Esophagus muscularis mucosa (tissue), 4 donors: ENCODE measurements at places on chromosomes 3 and 15. TPM values are rescaled to one million over a fixed set of nuclear protein-coding genes. Genes with fewer than 3 reads are reported as not detected.

DNA sequence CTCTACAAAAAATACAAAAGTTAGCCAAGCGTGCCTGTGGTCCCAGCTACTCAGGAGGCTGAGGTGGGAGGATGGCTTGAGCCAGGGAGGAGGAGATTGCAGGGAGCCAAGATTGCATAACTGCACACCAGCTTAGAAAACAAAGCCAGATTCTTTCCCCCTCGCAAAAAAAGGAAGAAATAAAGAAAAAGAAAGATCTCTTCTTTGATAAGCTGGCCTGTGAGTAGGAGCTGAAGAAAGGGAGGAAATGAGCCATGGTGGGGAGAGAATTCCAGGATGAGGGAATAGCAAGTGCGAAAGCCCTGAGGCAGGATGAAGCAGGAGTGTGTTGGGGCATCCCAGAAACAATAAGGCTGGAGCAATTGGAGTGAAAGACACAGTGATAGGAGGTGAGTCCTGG is 24.5 kb upstream of the TOP2B start:
- no peak overlapping the region for H3K4me3 ChIP-seq
- no peak for DNase-seq
- H3K36me3 ChIP-seq: no peaks in the 10 kb centered on the region

- no peaks in the 10 kb centered on the region for H3K4me1 ChIP-seq
- H3K36me3 ChIP-seq: no peaks in the 10 kb centered on the region
- H3K4me3 ChIP-seq: no peak overlapping the region
- DNase-seq: no peak
- no peaks in the 10 kb centered on the region for H3K27me3 ChIP-seq
- no peak overlapping the region for H3K27ac ChIP-seq
Observed at GRCh38 chr3:186902154-186902553, 28.2 kb upstream of the ST6GAL1 start.

DNA sequence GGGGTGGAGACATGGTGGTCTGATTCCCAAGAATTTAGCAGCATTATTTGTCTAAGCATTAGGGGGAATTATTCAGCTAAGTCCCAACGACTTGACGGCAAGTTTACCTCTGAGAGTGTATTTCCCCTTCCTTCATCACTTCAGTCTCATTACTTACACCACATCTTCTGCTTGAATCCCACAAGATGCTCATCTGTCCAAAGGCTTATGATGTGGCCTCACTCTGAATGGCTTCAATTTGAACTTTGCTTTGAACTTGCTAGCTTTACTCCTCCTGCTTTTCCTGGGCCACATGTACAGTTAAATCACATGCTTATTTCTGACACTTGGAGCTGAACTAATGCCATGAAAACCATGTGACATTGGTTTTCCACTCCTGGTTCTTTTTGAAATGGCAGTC is 231.3 kb upstream of the SATB1 start:
- no peak for DNase-seq
- no peak overlapping the region for H3K4me3 ChIP-seq
- no peaks in the 10 kb centered on the region for H3K27me3 ChIP-seq
- no peaks in the 10 kb centered on the region for H3K36me3 ChIP-seq
- H3K27ac ChIP-seq: no peak overlapping the region

DNA sequence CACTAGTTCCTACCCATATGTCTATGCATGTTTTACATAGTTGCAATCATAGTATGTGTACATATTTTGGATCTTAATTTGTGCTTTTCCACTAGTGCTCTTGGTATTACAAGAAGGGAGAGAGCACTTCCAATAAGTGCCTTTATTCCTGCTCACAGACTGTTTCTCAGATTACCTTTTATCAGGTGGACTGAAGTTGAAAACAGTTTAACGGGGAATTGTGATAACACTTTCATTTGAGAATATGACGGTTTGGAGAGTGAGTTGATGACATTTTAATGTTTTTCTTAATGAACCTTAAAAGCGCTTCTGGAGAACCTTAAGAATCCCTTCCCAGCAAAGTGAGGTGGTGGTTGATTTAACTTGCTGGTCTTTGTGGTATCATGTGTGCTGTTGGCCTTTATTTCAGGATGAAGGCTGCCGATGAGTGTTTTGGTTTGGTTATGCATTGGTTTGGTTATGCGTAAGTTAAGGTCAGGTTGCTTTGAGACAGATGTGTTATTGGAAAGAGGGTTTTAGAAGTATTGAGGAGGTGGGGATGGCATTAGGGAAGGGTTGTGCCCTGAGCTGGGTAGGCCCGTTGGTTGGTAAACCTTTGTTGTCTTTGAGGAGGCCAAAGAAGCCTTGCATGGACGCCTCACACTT is 2.8 kb downstream of the EDEM1 start:
- peaks cover 6% of the 10 kb centered on the region for H3K36me3 ChIP-seq
- H3K4me1 ChIP-seq: peaks cover 52% of the 10 kb centered on the region
- H3K27ac ChIP-seq: no peak overlapping the region
- H3K27me3 ChIP-seq: no peaks in the 10 kb centered on the region
- DNase-seq: no peak

GRCh38 chr3:160183345-160184076 is 41.7 kb upstream of the C3orf80 start:
- H3K27me3 ChIP-seq: no peaks in the 10 kb centered on the region
- H3K4me1 ChIP-seq: peaks cover 18% of the 10 kb centered on the region
- H3K4me3 ChIP-seq: no peak overlapping the region

DNA sequence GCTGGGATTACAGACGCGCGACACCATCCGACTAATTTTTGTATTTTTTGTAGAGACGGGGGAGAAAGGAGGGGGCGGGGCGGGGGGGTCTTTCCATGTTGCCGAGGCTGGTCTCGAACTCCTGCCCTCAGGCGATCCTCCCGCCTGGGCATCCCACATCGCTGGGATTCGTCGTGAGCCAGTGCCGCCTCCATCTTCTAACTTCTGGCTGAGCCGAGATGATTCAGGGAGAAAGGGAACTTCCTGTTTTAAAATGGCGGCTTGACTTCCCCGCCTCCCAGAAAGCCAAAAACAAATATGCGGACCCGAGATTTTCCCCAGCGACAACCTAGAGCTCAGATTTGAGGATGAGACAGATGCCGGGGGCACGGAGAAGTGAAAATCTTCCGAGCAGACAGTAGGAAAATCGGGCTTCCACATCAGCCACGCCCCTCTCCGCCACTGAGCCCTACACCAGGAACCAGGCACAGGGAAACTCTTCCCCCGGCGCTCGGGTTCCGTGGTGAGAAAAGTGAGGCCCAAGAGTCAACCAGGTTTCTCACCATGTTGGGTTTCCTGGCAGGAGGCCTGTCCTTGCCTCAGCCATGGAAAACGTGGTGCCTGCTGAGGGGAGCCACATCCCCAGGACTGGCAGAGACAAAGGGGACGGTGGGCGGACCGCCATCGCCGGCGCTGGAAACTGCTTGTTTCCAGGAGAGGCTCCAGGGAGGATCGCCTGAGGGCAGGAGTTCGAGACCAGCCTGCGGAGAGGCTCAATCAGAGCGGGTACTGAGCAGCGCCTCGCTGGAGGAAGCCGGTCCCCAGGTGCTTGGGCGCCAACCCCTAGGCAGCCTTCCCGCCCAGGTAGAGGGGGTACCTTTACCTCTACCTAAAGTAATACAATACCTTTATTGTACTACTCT is 18.7 kb downstream of the CHST14 start:
- H3K4me1 ChIP-seq: no peaks in the 10 kb centered on the region
- no peak overlapping the region for H3K4me3 ChIP-seq
- no peaks in the 10 kb centered on the region for H3K27me3 ChIP-seq
- no peak for DNase-seq
- H3K27ac ChIP-seq: no peak overlapping the region

DNA sequence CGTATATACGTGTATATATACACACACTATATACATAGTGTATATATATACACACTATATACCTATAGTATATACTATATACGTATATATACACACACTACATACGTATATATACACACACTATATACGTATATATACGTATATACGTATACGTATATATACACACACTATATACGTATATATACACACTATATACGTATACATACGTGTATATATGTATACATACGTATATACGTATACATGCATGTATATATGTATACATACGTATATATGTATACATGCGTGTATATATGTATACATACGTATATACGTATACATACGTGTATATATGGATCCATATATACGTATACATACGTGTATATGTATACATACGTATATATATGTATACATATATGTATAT is 9.4 kb downstream of the HACL1 start:
- no peaks in the 10 kb centered on the region for H3K4me1 ChIP-seq
- no peak for DNase-seq
- peaks cover 35% of the 10 kb centered on the region for H3K36me3 ChIP-seq
- no peak overlapping the region for H3K27ac ChIP-seq
- no peaks in the 10 kb centered on the region for H3K27me3 ChIP-seq
- H3K4me3 ChIP-seq: no peak overlapping the region

Gene FRMD5
- 1.4 TPM for total RNA-seq

Gene TMC3
- total RNA-seq: 0.42 TPM

Gene WDR49
- 6.5 TPM for total RNA-seq

Gene TP63
- total RNA-seq: under 0.01 TPM

Gene ERC2
- 2.0 TPM for total RNA-seq

Gene MDFIC2
- not detected for total RNA-seq
